ENCODE measurements at places on chromosomes 2 and 18. TPM values are rescaled to one million over a fixed set of nuclear protein-coding genes. Genes with fewer than 3 reads are reported as not detected.

GRCh38 chr18:68035774-68036522, 519.4 kb upstream of the DSEL start:
- DNase-seq, result no peak
- no peak overlapping the region for H3K4me3 ChIP-seq
- H3K27ac ChIP-seq, result no peak overlapping the region
- H3K27me3 ChIP-seq, result no peaks in the 10 kb centered on the region
- H3K4me1 ChIP-seq, result no peaks in the 10 kb centered on the region
- H3K36me3 ChIP-seq, result no peaks in the 10 kb centered on the region

COX7A2L gene
- total RNA-seq, result 102 TPM

KCTD1 gene
- total RNA-seq, result 1.7 TPM

DNA sequence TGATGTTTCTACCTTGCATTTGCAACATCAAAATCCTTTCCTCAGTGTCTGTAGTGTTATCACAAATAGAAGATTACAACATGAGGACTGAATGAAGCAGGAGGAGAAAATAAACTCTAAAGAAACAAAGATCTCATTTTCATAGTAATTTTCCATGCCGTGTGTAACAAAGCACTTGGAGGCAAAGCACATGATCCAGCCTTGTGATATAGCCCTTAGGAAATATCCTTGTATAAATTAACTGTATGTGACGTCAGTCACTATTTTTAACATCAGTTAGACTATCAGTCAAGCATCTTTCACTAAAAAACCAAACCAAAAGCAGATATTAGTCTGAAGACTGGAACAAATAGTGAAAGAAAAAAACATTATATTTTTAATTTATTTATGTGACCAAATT, 492.1 kb upstream of the CNTNAP5 start:
- H3K27ac ChIP-seq, result no peak overlapping the region
- H3K36me3 ChIP-seq, result no peaks in the 10 kb centered on the region

Measured in liver (tissue), 10 donors.